Cardiac muscle cell (in vitro differentiated cells and primary cell): ENCODE measurements at places on chromosomes 5 and 9. TPM values are rescaled to one million over a fixed set of nuclear protein-coding genes. Genes with fewer than 3 reads are reported as not detected.

- H3K36me3 ChIP-seq: no peaks in the 10 kb centered on the region
- no peak for DNase-seq
- no peak overlapping the region for H3K4me3 ChIP-seq
- H3K27me3 ChIP-seq: no peaks in the 10 kb centered on the region
- H3K27ac ChIP-seq: no peak overlapping the region
Measured at GRCh38 chr9:123218831-123219230, 49.6 kb downstream of the STRBP start.

DNA sequence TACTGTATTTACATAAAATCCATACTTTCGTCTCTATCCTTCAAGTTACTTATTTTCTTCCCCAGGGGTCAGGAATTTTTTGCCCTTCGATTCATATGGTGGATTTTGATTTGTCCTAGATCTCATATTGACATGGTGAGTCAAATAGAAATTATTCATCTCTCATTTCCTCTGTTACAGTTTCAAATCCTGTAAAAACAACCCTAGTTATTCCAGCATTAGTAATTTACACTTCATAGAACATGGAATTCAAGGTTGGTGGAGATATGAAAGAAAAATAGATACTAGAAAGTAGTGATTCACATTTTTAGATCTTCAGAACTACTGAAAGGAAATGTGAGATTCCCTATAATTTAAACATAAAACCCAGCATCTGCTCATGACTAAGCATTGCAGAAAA is 1331.0 kb upstream of the CDH9 start:
- peaks cover 5% of the 10 kb centered on the region for H3K4me1 ChIP-seq
- H3K4me3 ChIP-seq: no peak overlapping the region
- DNase-seq: no peak
- H3K27ac ChIP-seq: no peak overlapping the region
- no peaks in the 10 kb centered on the region for H3K36me3 ChIP-seq

- no peak overlapping the region for H3K4me3 ChIP-seq
- no peak for DNase-seq
- H3K27ac ChIP-seq: no peak overlapping the region
- H3K36me3 ChIP-seq: peaks cover 9% of the 10 kb centered on the region
Measured at GRCh38 chr9:136852664-136853595, 784 bp downstream of the MAMDC4 start.

DNA sequence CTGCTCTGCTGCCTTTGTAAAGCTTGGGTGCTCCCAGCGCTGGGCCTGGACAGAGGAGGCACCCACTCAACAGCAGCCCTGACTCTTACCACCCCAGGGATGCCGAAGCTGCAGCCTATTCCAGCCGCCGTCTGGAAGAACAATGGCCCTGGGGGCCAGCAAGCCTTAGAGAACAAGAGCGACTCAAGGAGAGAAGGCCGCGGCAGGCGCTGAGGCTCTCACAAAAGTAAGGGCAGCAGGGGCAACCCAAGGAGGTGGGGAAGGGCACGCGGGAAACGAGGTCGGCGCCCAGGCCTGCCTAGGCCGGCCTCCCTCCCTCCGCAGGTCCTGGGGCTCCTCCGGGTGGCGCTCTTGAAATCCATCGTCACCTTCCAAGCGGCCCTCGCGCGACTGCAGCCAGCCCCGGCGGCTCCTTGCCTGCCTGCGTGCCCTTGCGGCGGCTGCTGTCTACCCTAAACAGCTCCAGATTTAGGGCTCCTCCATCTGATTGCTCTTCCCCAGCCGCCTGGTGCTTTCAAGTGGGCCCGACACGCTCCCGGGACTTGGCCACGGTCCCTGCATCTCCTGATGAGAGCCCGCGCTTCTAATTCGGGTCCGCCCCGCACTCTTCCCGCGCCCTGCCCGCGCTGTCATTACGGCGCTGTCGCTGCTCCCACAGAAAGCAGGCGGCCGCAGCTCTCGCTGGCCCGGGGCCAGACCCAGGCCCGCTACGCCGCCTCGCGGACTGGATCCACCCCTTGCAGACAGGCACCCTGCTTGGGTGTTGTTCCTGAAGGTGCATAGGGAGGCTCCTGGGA is 213.3 kb downstream of the SEMA6A start:
- H3K27me3 ChIP-seq: no peaks in the 10 kb centered on the region
- no peaks in the 10 kb centered on the region for H3K36me3 ChIP-seq
- peak overlapping the region; percentile 22 for H3K4me3 ChIP-seq
- peaks cover 40% of the 10 kb centered on the region for H3K4me1 ChIP-seq
- peak; percentile 58 for DNase-seq

GRCh38 chr5:71727978-71728377 is 8.9 kb downstream of the CARTPT start:
- H3K27me3 ChIP-seq: peaks cover 30% of the 10 kb centered on the region
- no peak overlapping the region for H3K4me3 ChIP-seq
- no peaks in the 10 kb centered on the region for H3K36me3 ChIP-seq
- no peaks in the 10 kb centered on the region for H3K4me1 ChIP-seq
- DNase-seq: no peak
- H3K27ac ChIP-seq: no peak overlapping the region

DNA sequence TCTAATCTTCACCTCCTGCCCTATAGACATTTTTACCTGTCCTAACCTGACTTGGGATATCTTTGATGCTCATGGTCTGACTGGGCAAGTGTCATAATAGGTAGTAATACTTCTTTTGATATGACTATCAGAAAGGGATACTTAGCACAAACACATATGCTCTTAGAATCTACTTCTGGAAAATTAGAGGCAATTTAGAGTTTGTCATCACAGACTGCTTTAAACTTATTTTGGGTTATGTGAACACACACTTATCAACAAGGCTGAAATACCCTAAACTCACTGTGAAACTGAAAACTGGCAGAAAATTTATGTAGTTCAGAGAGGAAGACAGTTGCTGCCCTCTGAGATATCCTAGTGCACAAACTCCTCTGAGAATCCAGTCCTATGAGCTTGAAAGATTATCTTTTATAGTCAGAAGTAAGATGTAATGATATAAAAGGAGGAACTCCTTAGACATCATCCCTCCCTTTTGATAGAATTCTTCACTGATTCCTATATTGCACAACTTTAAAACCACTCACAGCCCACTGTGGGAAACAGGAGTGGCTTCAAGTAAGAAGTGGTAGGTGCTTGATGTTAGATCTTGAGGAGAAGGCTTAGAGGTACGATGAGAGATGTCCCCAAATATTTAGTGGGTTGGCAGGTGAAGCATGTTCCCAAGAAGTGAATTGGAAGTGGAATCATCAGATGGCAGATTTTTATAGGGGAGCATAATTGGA is 273.3 kb downstream of the MAN2A1 start:
- no peak for DNase-seq
- H3K36me3 ChIP-seq: no peaks in the 10 kb centered on the region
- H3K4me1 ChIP-seq: no peaks in the 10 kb centered on the region

GRCh38 chr5:176521286-176521685 is 15.9 kb downstream of the RNF44 start:
- H3K4me3 ChIP-seq: no peak overlapping the region
- no peak overlapping the region for H3K27ac ChIP-seq
- no peaks in the 10 kb centered on the region for H3K27me3 ChIP-seq
- no peaks in the 10 kb centered on the region for H3K4me1 ChIP-seq
- no peaks in the 10 kb centered on the region for H3K36me3 ChIP-seq
- no peak for DNase-seq

DNA sequence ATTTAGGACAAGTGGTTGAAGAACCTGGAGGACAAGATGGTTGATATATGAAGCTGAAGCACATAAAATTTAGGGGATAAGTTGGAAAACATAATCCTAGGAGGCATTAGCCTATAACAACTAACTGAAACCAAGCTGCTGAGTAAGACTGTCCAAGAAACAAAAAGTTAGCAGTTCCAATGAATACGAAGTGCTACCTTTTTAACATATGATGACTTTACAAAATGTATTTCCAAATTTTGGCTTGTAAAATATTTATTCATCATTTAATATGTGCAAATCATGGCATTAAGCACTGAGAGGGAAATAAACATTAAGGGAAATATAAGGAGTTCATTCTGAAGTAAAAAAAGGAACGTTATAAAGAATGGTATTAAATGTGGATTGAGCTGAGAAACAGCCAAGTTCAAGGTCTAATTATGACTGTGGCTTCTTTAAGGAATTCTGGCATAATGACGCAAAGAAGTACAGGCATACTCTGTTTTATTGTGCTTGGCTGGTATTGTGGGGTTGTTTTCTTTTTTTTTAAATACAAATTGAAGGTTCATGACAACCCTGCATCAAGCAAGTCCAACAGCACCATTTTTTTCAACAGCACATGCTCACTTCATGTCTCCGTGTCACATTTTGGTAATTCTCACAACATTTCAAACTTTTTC is 7.7 kb downstream of the RAPGEF6 start:
- no peaks in the 10 kb centered on the region for H3K27me3 ChIP-seq
- H3K4me1 ChIP-seq: peaks cover 3% of the 10 kb centered on the region
- no peak overlapping the region for H3K27ac ChIP-seq
- peaks cover 3% of the 10 kb centered on the region for H3K36me3 ChIP-seq

GRCh38 chr5:170056561-170057267 is 49.0 kb upstream of the FOXI1 start:
- H3K27ac ChIP-seq: no peak overlapping the region
- no peaks in the 10 kb centered on the region for H3K36me3 ChIP-seq
- DNase-seq: no peak
- H3K27me3 ChIP-seq: no peaks in the 10 kb centered on the region
- no peaks in the 10 kb centered on the region for H3K4me1 ChIP-seq
- no peak overlapping the region for H3K4me3 ChIP-seq

GRCh38 chr5:148884339-148885020 is 58.1 kb downstream of the ADRB2 start:
- peak overlapping the region; percentile 66 for H3K27ac ChIP-seq
- no peaks in the 10 kb centered on the region for H3K36me3 ChIP-seq
- H3K27me3 ChIP-seq: no peaks in the 10 kb centered on the region
- DNase-seq: no peak

DNA sequence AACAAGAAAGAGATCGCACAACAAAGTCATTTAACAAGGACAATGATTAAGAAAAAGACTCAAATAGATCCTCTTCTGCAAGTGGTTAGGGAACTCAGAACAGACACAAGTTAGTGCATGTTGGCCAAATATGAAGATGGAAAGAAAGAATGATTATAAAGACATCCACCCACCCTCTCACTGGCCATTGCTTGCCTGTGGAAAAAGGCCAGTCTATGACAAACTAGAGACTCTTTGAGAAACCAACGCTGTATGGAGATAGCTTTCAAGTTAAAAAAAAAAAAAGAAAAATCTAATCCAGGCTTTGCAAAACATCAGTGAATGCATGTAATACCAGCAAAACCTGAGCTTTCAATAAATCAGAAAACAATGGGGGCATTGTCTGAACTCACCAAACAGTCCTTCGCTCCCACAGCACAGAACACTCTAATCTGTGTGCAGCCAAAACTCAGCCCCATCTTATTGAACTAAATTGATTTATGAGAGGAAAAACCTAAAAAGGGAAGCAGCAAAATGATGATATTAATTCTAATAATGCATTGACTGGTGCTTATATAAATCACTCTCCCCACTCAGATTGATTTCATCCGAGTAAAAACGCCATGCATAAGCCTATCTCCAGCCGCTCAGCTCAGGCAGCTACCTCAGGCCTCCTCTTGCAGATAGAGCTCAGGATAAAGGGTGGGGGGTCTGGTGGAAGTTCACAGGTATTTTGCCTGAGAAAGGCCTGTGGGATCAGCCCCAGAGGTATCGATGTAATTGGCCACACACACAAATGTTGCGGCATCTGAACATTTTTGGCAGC is 547.1 kb downstream of the CCDC171 start:
- peak overlapping the region; percentile 93 for H3K27ac ChIP-seq
- H3K27me3 ChIP-seq: no peaks in the 10 kb centered on the region
- DNase-seq: peak; percentile 53
- H3K4me3 ChIP-seq: no peak overlapping the region
- peaks cover 34% of the 10 kb centered on the region for H3K4me1 ChIP-seq

DNA sequence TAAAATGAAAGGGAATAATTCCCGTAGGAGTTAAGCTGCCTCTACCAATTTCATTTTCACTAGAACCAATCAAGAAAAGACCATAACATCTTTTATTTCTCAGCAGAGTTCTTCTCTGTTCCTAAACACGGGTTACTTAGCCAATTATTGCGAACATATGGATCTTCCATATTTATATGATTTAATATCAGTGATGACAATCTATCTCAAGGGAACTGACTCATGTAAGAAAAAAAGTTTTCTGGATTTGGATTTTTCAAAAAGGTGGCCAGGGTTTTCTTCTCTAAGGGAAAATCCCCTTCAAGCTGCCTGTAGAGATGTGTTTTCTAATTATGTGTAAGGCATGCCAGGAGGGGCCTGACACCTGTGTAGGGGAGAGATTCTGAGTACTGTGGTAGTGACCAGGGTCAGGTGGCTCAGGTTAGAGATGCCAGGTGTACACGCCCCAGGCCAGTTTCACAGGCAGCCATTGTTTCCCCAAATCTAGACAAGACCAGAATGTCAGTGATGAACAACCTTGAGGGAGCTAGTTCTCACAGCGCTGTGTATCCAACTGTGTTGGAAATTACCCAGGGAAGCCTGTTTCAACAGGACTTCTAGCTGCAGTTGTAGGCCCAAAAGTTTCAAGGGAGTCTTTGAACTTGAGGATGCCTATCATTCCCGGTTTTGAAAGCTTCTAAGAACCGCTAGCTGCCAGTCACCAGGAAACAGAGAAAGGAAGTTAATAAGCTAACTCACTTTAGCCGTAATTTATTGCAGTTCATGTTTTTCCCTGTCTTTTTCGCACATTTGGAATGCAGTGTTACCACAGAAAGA is 572.5 kb upstream of the RGMB start:
- no peak for DNase-seq
- H3K27ac ChIP-seq: no peak overlapping the region
- H3K27me3 ChIP-seq: no peaks in the 10 kb centered on the region
- no peaks in the 10 kb centered on the region for H3K36me3 ChIP-seq
- no peaks in the 10 kb centered on the region for H3K4me1 ChIP-seq

DNA sequence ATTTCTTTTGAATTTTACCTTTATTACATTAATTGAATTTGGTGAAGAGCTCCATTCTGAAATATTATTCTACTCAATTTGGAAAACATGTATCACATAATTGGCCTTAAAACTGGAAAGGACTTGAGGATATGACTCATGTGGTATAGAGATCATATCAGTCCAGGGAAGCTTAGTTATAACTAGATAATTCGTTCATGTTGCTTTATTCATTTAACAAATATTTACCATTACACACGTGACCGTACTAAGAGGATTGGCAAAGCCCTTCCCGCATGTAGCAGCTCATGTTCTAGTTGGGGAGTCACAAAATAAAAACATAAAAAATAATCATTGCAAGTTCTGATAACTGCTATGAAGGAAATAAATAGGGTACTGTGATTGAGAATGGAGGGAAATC is 1816.5 kb downstream of the MAT2B start:
- DNase-seq: no peak
- no peak overlapping the region for H3K27ac ChIP-seq
- no peaks in the 10 kb centered on the region for H3K27me3 ChIP-seq
- peaks cover 3% of the 10 kb centered on the region for H3K4me1 ChIP-seq

- no peak for DNase-seq
- peaks cover 7% of the 10 kb centered on the region for H3K4me1 ChIP-seq
- no peaks in the 10 kb centered on the region for H3K36me3 ChIP-seq
- no peak overlapping the region for H3K27ac ChIP-seq
- H3K4me3 ChIP-seq: no peak overlapping the region
Measured at GRCh38 chr9:7523426-7524043, 276.0 kb downstream of the DMAC1 start.

GRCh38 chr5:140239939-140240700 is 62.8 kb downstream of the PFDN1 start:
- H3K27ac ChIP-seq: no peak overlapping the region
- no peaks in the 10 kb centered on the region for H3K27me3 ChIP-seq
- no peak overlapping the region for H3K4me3 ChIP-seq

Gene SLC6A19
- total RNA-seq: 0.09 and 0.49 TPM in 2 replicates

Gene PFN3
- not detected in 2 replicates for total RNA-seq

Gene LCN1
- not detected in 2 replicates for total RNA-seq

Gene WDR38
- total RNA-seq: not detected in 2 replicates

Gene ACSL6
- total RNA-seq: 0.18 and 0.56 TPM in 2 replicates

Gene RLN1
- total RNA-seq: not detected in 2 replicates
